ENCODE measurements at places on chromosomes 7 and 10.

- no peak for DNase-seq
Observed at GRCh38 chr10:86872757-86873156, 84.7 kb downstream of the MMRN2 start.

DNA sequence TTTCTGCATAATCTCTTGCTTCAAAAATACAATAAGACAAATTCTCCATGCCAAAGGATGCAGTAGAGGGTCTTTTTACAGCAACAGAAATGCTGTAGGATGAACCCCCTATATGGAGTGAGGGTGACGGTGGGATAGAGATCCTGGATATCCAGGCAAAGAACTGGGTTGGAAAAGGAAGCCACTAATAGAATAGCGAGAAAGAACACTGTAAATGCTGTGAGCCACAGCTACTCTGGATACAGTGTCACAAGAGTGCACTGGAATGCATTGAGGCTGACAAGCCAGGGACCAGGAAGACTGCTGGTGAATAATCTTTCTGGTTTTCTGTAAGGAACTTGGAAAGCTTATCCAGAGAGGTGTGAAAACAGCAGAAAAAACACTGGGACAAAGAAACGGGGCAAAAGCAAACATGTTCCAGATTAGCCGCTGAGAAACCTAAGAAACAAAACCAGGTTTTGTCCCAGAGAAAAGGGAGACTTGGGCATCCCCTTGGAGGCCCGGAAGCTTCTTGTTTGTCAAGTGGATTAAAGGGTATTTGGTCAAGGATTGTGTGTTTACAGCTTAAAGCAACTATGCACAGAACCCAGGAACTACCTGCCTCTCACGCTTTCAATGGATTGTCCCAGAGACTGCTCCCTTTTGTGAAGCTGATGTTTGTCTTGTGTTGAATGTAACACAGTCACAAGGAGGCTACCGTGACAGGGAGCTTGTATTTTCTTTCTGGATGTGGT lies 6.2 kb upstream of the MSMB start:
- no peak for DNase-seq

GRCh38 chr7:149688836-149689235 lies 84.6 kb downstream of the ZNF467 start:
- DNase-seq, result no peak

GRCh38 chr7:117640465-117640864 lies 160.6 kb downstream of the CFTR start:
- DNase-seq, result no peak

- no peak for DNase-seq
Observed at GRCh38 chr7:136925044-136925443, 56.6 kb downstream of the CHRM2 start.

- DNase-seq, result no peak
Observed at GRCh38 chr7:159207393-159207792, 62.7 kb upstream of the VIPR2 start.

DNA sequence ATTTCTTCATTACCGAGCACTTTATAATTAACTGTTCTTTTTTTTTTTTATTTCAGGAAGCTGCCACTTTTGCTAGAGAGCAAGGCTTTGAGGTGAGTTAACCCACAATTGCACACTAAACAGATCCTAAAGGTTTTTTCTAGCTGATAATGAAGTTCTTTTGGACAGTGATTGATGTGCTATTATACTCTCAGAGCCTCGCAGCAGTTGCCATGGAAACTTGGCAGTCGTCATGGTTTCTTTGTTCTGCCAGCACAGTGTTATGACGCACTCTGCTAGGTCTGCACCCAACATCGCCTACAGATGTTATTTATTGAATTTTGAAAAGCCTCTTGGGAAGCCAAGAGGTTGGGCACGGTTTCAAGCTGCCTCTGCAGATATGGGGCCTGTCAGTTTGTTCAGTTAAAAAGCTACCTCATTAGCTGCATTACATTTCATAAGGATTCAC lies 237.2 kb upstream of the KAT6B start:
- DNase-seq, result peak; percentile 72

- no peak for DNase-seq
Observed at GRCh38 chr10:27890971-27891370, 107.9 kb downstream of the ODAD2 start.

All from stimulated activated CD8-positive, alpha-beta memory T cell treated with anti-CD3 and anti-CD28 coated beads, Interleukin-12 subunit alpha, Interleukin-12 subunit beta, amount 100 ng/mL, for 1 hour (primary cell).